ENCODE measurements at places on chromosomes 6 and 20.
A peak's percentile ranks its signal among the peaks of the same experiment; 100 is the strongest.

DNA sequence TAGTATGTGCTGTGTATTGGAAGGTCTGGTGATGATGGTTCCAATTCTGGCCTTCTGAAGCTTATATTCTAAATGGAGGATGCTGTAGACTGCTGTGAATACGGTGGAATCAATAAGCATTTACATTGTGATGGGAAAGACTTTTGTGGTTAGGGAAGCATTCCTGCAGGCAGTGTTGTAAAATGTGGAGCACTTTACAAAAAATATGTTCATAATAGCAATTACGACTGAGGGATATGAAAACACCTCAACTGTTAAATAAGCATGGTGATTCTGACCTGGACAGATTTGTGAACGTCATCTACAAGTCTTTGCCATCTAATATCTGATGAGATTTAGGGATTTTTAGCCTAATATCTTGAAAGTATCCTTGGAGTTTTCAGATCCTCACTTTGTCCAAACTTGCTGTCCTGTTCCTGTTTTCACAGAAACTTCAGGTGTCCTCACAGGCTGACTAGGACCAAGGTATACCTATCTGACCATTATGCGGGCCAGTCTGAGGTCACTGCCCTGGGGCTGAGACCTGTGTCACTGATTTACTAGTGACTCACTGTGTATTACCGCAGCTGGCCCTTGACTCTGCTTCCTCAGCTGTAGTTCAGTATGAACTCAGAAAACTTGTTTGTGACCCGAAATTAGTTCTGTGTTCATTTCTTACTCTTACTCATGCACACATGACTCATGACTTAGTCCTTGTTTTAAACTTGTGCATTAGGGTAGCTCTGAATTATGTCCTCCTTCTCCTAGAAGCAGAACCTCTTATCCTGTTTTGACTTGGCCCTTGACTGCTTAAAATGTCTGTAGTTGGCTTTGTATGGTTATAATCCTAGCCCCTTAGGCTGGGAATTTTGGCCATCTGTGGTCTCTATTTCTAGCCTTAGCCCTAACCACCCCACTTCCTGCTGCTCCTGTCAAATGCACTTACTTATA is 343.0 kb downstream of the CDKAL1 start:
- H3K27ac ChIP-seq = peak overlapping the region; percentile 74
- H3K27me3 ChIP-seq = no peaks in the 10 kb centered on the region
- DNase-seq = peak; percentile 80
- no peaks in the 10 kb centered on the region for H3K36me3 ChIP-seq

GRCh38 chr6:106519460-106520394 is 109.6 kb downstream of the RTN4IP1 start:
- no peak overlapping the region for H3K4me3 ChIP-seq
- H3K36me3 ChIP-seq = peaks cover 5% of the 10 kb centered on the region
- peaks cover 39% of the 10 kb centered on the region for H3K4me1 ChIP-seq
- DNase-seq = no peak

DNA sequence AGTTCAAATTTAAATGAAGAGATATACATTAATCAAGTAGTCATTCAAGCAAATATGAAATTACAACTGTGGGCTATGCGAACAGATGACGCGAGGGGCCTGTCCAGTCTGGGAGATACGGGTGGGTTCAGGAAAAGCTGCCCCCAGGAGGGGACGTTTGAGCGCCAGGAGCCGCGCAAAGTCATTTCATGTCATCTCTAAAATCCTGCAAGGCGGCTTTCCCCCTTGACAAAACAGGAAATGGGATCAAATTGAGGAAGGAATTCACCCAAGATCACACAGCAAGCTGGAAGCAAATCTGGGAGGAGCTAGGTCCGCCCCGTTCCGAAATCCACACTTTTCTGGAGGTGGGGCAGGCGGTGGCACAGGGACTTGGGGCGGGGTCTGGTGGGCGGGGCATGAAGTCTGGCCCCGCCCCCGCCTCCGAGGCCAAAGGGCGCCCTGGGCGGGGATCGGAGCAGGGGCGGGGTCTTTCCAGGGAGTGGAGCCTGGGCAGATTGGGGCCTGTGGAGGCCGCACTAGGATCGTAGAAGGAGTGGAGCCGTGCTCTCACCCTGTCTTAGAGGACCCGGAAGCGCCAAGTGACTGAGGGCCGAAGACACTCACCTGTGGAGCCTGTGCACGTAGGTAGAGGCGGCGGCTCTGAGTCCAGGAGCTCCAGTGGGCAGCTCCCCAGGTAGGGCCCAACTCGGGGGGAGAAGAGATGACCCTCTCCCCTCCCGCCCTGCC is at the start of gene LPIN3:
LPIN3 (plus strand) TSS at position 495 of the 729 bp plus-strand sequence. CDS start 4,983 bp downstream, outside the sequence.
- peak within 1 kb of the TSS; percentile 68 for H3K27ac ChIP-seq
- no peaks in the 10 kb centered on the region for H3K27me3 ChIP-seq
- H3K36me3 ChIP-seq = peaks cover 2% of the 10 kb centered on the region
- DNase-seq = peak; percentile 84

GRCh38 chr6:51619042-51619799 is 468.2 kb downstream of the PKHD1 start:
- H3K27ac ChIP-seq = no peak overlapping the region
- H3K36me3 ChIP-seq = no peaks in the 10 kb centered on the region
- H3K27me3 ChIP-seq = no peaks in the 10 kb centered on the region
- no peak overlapping the region for H3K4me3 ChIP-seq

DNA sequence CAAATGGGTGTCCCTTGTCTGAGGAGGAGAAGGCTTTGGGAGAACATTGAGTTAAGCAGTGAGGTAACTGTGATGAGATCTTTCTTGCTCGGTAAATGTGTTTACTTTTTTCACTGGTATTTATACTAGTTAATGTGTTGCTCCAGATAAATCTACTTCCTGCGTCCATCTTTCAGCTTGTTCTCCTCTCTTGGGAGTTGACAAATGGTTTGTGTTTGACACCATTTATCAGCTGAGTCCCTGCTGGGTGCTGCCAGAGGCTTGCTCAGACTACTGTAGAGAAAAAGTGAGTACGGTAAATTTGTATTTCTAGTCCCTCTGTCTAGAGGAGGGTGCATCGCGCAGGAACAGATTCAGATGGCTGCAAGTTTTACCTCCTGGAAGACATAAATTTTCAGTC is 8.3 kb upstream of the PRDM1 start:
- no peaks in the 10 kb centered on the region for H3K36me3 ChIP-seq
- H3K27me3 ChIP-seq = no peaks in the 10 kb centered on the region
- H3K27ac ChIP-seq = no peak overlapping the region
- no peak overlapping the region for H3K4me3 ChIP-seq

DNA sequence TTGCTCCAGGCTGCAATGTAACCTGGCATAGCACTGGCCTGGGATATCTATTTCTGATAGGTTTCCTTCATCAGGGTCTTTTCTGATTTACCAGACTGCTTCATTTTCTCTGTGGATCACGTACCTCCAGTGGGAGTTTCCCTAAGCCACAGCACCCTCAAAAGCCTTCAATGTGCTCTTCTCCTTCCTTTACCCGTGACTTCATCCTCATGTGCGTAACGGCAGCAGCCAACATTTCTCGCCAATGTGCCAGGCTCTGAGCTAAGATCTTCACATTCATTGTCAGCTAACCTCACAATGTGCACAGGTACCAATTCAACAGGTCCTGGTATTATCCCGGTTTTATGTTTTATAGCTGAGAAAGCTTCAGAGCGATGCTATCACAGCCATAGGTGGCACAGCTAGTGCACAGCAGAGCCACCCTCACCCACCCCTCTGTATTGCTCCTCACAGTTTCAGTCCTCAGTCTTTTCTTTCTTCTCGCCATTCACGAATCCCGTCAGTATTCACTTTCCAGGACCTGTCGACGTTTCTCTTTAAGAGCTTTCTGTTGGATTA is 58.2 kb downstream of the TNFAIP3 start:
- no peak for DNase-seq
- H3K4me3 ChIP-seq = no peak overlapping the region
- no peaks in the 10 kb centered on the region for H3K27me3 ChIP-seq
- H3K4me1 ChIP-seq = peaks cover 17% of the 10 kb centered on the region

DNA sequence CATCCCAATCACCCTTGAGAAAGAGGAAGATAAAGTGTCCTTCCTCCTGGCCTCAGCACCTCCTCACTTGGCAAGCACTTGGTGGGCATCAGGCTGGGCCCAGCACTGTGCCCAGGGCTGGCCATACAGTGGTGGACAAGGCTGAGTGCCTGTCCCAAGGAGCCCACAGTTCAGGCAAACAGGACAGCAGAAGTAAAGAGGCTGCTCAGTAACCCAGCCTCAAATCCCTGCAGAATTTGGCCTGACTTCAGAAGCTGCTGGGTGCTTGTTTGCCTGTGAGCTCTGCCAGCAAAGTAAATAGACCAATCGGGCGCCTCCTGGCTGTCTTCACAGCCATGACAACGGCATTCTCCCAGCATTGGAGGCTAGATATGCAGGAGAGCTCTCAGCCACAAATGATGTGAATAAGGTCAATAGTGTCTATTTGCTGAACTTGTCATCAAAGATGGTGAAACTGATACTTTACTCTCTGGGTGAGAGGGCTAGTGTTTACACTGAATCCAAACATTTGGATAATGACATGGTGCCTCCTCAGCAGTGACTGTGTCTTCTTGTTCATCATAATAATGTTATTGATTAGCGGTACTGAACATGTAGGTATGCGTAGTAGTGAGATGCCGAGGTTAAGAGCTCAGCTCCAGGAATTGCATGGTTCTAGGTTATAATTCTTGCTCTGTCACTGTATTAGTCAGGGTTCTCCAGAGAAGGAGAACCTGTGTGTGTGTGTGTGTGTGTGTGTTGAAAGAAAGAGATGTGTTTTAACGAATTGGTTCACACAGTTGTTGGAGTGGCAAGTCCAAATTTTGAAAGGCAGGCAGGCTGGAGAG is 36.9 kb upstream of the FANCE start:
- H3K27me3 ChIP-seq = no peaks in the 10 kb centered on the region
- DNase-seq = no peak
- peaks cover 36% of the 10 kb centered on the region for H3K36me3 ChIP-seq

- no peak overlapping the region for H3K27ac ChIP-seq
- no peaks in the 10 kb centered on the region for H3K36me3 ChIP-seq
- H3K4me1 ChIP-seq = no peaks in the 10 kb centered on the region
- H3K4me3 ChIP-seq = no peak overlapping the region
These were observed 466.2 kb downstream of the CDH26 start for GRCh38 chr20:60424267-60424902.

DNA sequence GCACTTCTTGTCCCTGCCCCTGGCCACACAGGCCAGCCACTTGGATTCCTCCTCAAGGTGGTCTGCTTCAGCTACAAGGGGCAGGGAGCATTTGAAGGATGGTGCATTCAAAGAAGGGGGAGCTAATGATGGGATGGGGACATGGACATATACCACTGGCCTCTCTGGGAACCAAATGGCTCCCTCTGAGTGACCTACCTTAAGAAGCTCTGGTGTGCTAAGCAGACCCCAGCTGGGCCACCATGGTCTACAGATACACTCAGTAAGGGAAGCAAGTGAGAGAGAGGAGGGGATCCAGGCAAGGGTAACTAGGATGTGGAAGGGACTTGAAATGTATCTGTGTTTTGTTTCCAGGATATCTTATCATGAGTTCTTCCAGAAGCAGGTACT is 62.4 kb downstream of the TTI1 start:
- H3K4me3 ChIP-seq = no peak overlapping the region
- no peaks in the 10 kb centered on the region for H3K36me3 ChIP-seq
- H3K27me3 ChIP-seq = no peaks in the 10 kb centered on the region
- H3K27ac ChIP-seq = no peak overlapping the region
- DNase-seq = no peak
- H3K4me1 ChIP-seq = peaks cover 3% of the 10 kb centered on the region

DNA sequence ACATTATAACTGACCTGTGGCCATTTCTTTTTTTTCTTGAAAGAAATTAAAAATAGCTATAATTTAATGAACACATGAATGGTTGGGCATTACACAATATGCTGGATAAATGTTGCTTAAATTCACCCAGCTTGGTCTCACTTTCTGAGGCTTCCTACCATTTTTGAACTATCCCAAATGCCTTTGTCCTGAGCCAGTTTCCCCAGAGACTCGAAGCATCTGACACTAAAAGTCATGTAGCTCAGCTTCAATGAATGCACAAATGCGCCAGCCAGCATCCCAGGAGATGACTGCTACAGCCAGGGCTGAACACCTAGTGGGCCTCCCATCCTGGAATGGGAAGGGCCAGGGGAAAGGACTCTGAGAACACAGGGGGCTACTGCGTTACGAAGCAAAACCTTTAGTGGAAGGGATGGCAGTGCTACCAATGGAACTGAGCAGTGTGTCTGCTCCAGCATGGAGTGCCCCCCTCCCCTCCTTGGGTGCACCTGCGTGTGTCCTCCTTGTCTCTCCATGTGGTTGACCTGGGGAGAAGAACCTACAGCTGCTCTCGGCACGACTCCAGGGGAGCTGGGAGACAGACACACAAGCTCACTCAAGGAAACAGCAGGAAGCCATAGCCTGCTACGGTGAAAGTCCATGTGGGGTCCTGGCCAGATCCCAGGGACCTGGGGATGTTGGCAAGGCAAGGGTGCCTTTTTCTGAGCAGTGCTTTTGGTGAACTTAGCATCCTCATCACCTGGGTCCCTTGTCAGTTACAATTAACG is 60.9 kb downstream of the IRF4 start:
- H3K4me3 ChIP-seq = no peak overlapping the region
- H3K27ac ChIP-seq = no peak overlapping the region
- no peaks in the 10 kb centered on the region for H3K4me1 ChIP-seq
- no peaks in the 10 kb centered on the region for H3K36me3 ChIP-seq

DNA sequence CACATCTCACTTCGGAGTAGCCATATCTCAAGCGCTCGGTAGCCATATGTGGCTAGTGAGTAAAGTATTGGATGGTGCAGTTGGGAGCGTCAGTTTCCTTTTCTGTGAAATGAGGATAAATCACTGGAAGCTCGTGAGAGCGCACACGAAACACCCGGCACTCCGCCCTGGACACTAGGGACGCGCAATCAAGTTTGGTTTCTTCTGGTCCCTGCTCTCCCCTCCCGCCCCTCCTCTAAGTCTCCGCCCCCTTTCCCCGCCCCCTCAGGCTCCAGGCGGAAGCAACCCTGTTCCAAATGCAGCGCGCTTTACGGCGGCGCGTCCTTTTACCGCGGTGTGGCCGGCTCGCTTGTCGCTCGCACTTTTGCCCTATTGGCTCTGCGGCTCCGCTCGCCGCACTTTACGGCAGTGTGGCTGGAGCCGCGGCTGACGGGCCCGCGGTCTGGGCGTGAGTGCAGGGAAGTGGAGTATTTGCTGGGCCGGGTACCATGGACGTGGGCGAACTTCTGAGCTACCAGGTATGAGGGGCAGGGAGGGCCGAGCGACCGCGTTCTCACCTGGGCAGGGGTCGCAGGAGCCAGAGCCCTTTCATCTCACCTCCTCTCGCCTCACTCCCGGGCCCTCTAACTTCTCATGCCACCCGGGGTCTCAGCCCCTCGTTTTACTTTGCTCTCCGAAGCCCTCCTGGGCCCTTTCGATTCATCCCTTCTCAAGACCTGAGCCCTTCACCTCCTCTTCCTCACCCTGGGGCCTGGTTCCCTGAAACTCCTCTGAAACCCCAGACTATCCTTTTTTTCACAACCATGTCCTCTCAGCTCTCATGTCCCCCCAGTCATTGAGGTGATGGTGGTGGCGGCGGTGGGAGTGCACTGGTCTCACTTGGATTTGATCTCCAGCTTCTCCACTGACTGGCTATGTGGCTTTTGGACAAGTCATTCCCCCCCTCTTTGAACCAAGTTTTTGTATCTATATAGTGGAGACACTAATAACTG is at the start of gene CTNNBL1:
CTNNBL1 (plus strand) TSS at position 396 of the 992 bp plus-strand sequence; CDS start at position 489, 93 bp downstream.
- DNase-seq = peak; percentile 90
- peaks cover 3% of the 10 kb centered on the region for H3K4me1 ChIP-seq
- H3K27ac ChIP-seq = peak within 1 kb of the TSS; percentile 68
- H3K27me3 ChIP-seq = peaks cover 3% of the 10 kb centered on the region
- no peaks in the 10 kb centered on the region for H3K36me3 ChIP-seq

- H3K27me3 ChIP-seq = no peaks in the 10 kb centered on the region
- peak within 1 kb of the TSS; percentile 82 for H3K27ac ChIP-seq
- no peak for DNase-seq
- peak within 1 kb of the TSS; percentile 88 for H3K4me3 ChIP-seq
These were observed at the start of gene SULF2 for GRCh38 chr20:47785311-47785853. Gene SULF2 (minus strand): TSS chr20:47785481. CDS start chr20:47757363, 28,118 bp downstream.

GRCh38 chr20:25269057-25269832 is 21.4 kb downstream of the PYGB start:
- H3K27ac ChIP-seq = no peak overlapping the region
- DNase-seq = no peak
- no peaks in the 10 kb centered on the region for H3K4me1 ChIP-seq
- peaks cover 51% of the 10 kb centered on the region for H3K36me3 ChIP-seq

Measured in keratinocyte (primary cell).